ENCODE measurements at places on chromosomes 16 and 17.
A peak's percentile ranks its signal among the peaks of the same experiment; 100 is the strongest.

- DNase-seq: no peak
Observed at GRCh38 chr17:45031231-45032173, 19.9 kb downstream of the DCAKD start.

GRCh38 chr16:86931410-86931941 lies 353.1 kb downstream of the FOXL1 start:
- no peak for DNase-seq

GRCh38 chr16:4876646-4877379 lies 29.5 kb downstream of the UBN1 start:
- no peak for DNase-seq

GRCh38 chr17:62043602-62044001 lies 21.5 kb downstream of the MED13 start:
- DNase-seq: no peak

- DNase-seq: peak; percentile 36
Observed at GRCh38 chr17:67386965-67387551, 10.0 kb downstream of the PITPNC1 start.

GRCh38 chr16:53998024-53998810 lies 288.4 kb downstream of the IRX3 start:
- DNase-seq: no peak

- no peak for DNase-seq
Observed at GRCh38 chr16:23119570-23119969, 29.7 kb downstream of the USP31 start.

GRCh38 chr17:79987187-79987934 lies 48.3 kb downstream of the TBC1D16 start:
- no peak for DNase-seq

GRCh38 chr16:22784690-22785214 lies 29.2 kb upstream of the HS3ST2 start:
- no peak for DNase-seq

DNA sequence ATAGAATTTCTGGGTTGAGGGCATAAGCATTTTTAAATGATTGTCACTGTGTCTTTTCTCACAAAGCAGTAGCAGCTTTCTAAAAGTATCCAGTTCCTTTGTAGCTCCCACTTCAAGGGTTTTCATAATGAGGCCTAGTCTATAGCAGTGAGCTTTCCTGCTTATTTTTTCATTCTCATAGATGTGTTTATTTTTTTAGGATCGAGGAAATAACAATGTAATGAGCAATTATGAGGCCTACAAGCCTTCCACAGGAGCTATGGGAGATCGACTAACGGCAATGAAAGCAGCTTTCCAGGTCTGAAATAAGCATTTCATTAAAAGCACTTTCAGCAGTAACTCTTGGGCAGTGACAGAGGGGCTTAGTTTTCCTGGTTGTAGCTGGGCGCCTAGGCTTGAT lies 10.6 kb upstream of the PSMC5 start:
- no peak for DNase-seq

DNA sequence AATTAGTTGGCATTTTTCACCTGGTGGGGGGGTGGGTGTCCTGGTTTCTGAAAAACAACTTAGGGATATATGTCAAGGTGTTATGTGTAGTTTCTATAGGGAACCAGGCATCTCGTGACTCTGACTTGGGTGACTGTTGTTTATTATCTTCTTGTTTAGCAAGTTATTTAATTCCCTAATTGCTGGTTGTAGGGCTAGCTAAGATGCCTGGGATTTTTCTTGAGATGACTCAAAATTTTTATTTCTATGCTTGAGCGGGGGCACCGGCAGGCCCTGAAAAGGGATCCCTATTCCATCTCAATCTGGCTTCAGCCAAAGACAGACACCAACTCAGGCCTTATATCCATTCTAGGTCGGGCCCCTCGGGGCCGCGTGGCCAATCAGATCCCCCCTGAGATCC lies 3.2 kb downstream of the DPH1 start:
- no peak for DNase-seq

- DNase-seq: peak; percentile 23
Observed at GRCh38 chr16:72832621-72833248, 215.2 kb downstream of the ZFHX3 start.

DNA sequence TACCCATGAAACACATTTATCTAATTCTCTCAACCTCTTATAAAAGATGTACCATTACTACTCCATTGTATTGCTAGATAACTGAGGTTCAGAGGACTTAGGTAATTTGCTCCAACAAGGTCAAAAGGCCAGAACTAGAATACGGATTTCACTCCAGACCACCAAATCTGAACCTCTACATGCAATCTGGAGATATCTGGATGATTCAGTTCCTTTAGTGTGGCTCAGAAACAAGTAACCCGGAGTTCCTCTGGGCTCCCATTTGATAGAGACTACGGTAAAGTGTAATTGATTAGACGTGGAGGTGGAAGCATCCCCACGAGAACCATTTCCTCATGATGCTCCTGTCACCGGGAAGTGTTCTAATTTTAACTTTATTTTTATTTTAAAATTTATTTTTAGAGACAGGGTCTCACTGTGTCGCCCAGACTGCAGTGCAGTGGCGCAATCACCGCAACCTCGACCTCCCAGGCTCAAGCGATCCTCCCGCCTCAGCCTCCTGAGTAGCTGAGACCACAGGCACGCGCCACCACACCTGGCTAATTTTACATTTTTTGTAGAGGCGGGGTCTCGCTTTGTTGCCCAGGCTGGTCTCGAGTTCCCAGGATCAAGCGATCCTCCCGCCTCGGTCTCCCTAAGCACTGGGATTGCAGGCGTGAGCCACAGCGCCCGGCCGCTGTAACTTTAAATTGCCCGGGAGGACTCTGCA lies 608 bp upstream of the COX10 start:
- DNase-seq: no peak

DNA sequence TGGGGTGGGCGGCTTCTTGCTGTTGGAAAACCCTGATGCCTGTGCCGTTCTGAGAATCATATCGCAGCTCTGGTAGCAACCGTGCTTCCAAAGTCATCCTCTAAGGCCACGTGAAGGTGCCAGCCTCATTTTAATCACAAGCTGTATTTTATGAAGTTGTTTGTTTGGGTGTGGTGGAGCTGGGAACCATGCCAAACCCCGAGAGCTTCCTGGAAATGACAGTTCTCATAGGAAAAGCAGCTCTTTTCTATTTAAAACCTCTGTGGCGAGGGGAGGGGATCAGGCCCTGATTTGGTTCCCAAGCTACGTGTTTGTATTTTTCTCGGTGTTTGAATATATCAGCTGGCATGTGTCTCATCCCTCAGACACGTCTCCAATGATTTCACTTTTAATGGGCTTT lies 21.7 kb downstream of the KNOP1 start:
- peak; percentile 84 for DNase-seq

GRCh38 chr17:17416400-17417360 lies 60.1 kb upstream of the MED9 start:
- peak; percentile 93 for DNase-seq

Data from NCI-H748 treated with DMSO at 0.1 percent for 48 hours (cell line).